ENCODE measurements at places on chromosomes 13 and 19.

DNA sequence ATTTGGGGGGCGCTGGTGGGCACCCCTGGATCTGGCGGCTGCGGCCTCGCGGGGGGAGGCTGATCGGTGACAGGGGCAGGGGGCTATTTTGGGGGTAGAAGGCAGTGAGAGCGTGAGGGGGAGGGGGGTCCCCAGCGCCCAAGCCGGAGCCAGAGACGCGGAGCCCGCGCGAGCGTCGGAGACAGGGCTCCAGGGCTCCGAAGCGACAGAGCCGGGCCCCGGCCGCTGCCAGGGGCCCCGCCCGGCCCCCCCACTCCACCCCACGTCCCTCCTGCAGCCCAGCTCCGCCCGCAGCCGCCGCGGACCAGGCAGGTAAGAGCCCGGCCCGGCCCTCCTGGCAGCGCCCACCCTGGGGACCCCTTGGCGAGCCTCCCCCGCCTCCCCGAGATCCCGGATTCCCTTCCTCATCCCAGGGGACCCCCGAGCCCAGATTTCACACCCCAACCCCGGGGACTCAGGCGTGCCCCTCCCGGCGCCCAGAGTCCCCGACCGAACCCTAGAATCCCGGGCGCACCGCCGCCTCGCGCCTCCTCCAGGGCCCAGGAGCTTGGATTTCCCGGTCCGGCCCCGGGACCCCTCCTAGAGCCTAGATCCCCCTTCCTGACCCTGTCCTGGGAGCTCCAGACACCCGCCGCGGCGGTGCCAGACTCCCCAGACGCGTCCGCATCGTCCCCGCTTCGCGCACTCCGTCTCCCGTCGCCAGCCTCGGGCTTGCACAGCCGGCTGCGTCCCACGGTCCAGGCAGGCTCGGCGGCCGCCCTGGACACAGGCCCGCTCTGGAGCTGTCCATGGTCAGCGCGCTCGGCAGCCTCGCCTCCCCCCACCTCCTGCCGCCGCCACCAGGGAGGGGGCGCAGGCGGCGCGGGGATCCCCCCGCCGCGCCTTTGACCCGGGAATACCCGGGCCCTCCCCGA, at the start of gene PPFIA3:
TSS of gene PPFIA3 (plus strand) at position 134 of the 914 bp plus-strand sequence. CDS start 8,330 bp downstream, outside the sequence.
- DNase-seq = no peak

DNA sequence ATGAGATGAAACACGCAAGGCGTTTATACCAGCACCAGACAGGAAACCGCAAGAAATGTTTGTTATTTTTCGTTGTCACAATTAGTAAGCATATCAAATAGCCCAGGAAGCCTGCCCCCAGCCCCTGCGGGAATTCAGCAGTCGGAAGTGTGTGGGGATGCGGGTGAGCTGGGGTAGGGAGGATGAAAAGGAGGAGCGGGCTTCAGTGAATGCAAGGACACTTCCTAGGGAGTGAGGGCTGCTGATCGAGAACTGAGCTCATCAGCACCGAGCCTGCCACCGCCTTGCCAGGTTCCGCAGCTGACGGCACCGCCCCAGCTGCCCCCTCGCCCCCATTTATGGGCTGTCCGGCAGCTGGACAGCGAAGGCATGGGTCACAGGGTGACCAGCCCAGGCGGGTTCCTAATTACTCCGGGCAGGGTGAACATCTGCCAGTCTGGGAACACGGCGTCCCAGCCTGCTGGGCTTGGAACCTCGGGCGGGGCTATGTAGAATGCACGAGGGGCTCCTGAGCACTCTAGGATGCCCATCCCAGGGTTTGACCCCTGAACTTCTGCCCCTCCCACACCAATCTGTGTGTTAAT, 1.6 kb upstream of the BEST2 start:
- DNase-seq = no peak

DNA sequence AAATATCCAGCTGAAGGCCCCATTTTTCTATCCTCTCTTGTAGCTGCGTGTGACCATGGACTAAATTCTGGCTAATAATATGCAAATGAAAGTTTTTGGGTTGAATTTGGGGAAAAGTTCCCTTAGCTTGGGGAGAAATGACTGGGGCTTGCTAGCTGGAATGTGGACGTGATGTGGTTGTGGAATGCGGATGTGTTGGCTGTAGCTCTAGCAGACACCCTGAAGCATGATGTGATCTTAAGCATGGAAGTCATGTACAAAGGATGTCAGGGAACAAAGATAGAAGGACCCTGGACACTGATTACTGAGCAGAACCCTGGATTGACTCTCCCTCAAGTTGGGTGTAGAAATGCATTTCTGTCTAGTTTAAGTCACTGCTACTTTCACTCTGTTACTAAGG, 25.4 kb upstream of the SCEL start:
- DNase-seq = no peak

DNA sequence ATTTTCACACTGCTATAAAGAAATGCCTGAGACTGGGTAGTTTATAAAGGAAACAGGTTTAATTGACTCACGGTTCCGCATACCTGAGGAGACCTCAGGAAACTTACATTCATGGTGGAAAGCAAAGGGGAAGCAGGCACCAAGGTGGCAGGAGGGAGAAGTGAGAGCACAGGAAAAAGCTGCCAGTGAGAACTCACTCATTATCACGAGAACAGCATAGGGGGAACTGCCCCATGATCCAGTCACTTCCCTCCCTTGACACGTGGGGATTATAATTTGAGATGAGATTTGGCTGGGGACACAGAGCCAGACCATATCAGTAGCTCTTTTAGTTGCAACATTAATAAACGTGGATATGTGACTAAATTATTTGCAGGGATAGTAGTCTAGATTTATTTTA, 4.3 kb upstream of the KCTD4 start:
- no peak for DNase-seq

- DNase-seq = no peak
Observed at GRCh38 chr19:12611361-12611699, 610 bp downstream of the ZNF791 start.

DNA sequence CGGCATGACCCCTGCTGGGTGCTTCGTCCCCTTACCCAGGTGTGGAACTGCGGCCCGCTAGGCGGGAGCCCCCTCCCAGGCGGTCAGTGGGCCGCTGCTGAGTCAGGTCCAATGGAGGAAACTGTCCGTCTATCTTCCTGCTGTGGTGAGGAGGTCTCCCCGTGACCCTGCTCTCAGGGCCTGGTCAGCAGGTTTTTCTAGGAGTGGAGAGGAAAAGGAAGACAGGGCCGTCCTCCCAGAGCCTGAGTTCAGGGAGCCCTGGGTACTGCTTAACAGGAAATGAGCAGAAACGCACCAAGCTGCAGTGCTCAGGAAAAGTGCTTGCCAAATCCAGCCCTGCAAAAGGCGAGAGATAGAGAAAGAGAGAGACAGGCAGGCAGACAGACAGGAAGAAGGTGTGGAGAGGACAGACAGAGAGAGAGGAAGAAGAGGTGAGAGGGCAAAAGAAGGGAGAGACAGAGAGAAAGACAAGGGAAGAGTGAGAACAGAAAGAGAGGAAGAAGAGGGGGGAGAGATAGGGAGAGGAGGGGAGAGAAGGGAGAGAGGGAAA, 10.3 kb downstream of the SH3GL1 start:
- DNase-seq = no peak

Data from naive thymus-derived CD8-positive, alpha-beta T cell (primary cell).